ENCODE measurements at places on chromosomes 1 and 21. TPM values are rescaled to one million over a fixed set of nuclear protein-coding genes. Genes with fewer than 3 reads are reported as not detected.

The LORICRIN gene
- not detected for total RNA-seq

The CRP gene
- total RNA-seq, result not detected

The DOP1B gene
- 8.9 TPM for total RNA-seq

The APP gene
- total RNA-seq, result 266 TPM

The TENT5C gene
- total RNA-seq, result 2.2 TPM

Data from PC-3 (cell line).